ENCODE measurements at places on chromosomes 16 and 17.

DNA sequence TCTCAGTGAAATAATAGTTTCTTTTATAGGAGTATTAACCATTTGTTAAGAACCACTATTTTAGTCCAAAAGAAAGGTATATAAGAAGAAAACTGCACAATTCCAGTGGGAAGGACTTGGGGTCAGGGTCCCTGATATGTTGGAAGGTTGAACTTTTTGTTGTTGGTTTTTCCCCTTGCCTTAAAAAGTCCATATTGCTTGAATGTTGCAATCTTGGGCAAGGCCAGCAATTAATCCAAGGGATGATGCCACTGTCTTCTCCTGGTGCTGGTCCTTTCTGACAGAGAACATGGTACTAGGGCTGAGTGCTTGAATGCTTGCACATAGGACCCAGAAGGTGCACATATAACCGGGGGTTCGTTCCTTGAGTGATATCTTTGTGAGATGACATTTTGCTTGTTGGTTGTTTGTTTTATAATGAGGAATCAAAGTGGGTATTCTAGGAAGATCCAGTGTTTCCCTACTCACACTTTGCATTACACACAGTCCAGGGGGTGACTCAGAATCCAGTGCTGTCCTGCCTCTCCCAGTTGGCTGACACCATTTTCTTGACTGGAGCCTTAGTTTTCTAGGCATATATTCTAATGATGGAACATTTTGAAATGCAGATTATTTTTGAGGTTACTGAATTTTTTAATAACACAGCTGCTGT, 54.9 kb downstream of the SIAH1 start:
- DNase-seq = no peak

DNA sequence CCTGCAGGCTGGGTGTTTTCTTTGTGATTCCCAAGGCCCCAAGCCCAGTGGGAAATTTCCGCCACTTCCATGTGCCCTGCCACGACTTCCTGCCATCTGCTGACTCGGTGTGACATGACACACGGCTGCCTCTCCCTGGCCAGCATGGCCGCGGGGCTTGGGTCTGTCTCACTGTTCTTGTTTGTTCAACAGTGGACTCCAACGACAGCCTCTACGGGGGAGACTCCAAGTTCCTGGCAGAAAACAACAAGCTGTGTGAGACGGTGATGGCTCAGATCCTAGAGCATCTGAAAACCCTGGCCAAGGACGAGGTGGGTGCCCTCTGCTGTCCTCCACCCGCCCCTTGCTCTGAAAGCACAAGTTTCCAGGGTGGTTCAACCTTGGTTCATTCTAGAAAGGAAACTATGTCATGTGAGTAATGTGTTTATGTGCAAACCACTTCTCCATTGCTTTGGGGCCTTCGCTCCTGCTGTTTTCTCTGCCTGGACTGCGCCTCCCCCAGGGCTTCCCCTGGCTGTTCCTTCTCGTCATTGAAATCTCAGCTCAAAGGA, 26.8 kb downstream of the KNOP1 start:
- no peak for DNase-seq

- no peak for DNase-seq
Measured at GRCh38 chr17:19533718-19534561, at the start of gene SLC47A1. TSS of gene SLC47A1 (plus strand) at chr17:19533854. CDS start at chr17:19533940, 86 bp downstream.

GRCh38 chr17:56678249-56679114, 85.0 kb downstream of the NOG start:
- DNase-seq = no peak

DNA sequence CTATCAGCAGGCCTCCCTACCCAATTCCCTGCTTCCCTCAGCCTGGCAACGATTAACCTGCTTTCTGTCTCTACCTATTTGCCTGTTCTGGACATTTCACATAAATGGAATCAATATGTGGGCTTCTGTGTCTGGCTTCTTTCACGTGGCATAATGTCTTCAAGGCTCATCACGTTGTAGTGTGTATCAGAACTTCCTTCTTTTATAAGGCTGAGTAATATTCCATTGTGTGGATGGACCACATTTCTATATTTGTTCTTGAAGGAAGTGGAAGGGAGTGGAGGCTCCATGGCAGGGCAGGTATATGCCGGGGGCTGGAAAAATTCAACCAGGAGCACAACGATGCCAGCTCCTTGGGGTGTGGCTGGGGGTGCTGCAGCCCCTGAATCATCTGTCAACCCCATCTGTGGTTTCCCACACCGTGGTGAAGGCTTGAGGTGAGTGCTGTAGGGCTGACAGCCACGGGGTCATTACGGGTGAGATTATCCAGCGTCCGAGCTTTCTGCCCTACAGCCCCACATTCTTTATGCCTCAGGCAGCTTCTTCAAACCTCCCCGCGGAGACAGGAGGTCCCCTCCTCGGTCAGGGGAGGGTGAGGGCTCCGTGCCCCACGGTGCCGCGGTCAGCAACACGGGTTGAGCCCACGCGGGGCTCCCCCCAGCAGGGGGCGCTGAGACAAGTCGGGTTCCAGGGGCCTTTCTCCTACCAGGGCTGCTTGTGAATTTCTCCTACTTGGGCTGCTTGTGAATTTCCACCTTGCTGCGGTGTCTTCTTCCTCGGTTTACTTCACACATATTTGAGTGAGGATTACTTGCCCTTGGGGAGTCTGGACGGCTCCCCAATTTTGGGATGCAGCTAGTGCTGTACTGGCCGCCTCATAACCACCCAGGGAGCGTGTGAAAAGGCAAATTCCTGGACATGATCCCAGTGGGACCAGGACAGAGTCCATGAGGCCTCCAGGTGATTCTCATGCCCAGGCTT, 18.3 kb upstream of the WFIKKN2 start:
- peak; percentile 65 for DNase-seq

DNA sequence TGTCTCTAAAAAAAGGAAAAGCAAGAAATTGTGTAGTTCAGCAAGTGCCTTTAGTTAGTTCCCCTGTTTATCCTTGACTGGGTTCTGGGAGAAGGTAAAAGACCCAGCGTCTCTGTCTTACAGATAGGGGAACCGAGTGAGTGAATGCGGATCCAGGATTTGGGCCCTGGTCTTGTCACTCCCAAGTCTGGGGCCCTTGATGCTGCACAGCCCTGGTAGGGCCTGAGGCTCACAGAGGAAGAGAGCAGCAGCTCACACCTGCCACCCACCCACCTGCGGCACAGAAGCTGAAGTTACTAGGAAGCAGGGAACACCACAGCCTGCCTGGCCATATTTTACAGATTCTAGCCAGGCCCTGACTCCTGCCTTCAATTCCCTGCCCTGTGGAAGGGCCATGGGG, 22.2 kb downstream of the LASP1 start:
- no peak for DNase-seq

DNA sequence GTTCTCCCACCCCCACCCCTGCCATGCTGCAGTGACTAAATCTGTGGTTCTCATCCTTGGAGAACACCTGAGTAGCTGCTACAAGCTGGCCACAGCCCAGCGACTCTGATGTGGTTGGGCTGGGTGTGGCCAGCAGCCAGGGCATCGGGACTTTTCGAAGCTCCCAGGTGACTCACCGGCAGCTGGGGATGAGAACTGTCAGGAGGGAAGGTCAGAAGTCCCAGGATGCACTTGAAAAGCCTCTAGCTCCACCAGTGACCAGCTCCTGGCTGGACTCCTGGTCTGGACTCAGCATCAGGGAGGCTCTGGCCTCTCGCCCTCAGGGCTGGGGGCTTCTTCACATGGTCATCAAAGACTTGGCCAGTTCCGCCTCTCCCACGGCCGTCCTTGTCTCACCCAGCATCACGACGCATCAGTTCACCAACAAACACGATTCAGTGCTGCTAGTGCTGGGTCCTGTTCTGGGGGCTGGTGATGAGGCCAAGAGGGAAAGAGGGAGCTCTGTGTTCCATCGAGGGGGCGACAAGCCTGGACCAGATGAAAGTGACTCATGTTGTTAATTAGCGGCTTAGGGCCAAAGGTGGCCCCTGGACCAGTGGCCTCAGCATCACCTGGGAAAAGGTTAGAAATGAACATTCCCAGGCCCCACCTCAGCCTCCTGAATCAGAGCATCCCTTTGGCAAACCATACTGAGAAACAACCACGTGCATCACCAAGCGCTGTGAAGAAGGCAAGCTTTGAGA, 3.9 kb upstream of the C17orf99 start:
- DNase-seq = no peak

DNA sequence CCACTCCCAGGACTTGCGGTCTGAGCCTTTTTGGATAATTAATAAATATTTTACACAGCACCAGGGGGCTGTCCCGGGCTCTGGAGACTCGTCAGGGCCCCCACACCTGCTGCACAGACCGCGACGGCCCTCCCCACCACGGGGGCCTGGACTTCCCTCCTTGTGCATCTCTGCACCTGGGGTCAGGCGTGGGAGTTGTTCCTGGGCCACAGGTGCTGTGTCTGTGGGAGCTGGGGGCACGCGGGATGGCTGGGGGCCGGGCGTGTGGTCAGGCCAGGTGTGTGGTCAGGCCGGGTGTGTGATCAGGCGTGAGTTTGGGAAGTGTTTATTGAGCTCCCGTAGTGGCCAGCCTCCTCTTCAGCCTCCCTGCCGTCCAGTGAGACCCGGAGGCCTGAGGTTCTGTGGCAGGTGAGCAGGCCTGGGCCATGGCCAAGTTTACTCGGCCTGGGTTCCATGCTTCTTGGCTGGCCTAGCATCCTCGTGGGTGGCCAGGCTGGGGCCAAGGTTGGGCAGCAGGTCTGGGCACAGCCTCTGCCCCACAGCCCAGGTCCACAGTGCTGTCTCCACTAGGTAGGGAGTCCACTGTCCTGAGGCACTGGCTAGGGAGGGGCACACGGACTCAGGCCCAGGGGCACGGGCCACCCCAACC, 1.9 kb upstream of the STUB1 start:
- DNase-seq = no peak

DNA sequence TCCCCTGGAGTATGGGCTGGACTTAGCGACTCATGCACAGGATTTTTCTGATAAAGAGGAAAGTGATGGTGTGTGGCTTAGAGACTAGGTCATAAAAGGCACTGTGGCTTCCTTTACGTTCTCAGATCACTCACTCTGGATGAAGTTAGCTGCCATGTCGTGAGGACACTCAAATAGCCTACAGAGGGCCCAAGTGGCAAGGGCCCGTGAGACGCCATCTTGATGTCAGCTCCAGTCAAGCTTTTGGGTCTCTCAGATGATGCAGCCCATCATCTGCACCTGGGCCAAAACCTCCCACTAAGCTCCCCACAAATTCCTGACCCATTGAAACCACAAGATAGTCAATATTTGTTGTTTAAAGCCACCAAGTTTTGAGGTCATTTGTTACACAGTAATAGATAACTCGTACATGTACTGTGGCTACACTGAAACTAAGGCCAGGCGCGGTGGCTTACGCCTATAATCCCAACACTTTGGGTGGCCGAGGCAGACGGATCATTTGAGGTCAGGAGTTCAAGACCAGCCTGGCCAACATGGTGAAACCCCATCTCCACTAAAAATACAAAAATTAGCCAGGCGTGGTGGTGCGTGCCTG, 14.7 kb downstream of the ST6GALNAC2 start:
- no peak for DNase-seq

DNA sequence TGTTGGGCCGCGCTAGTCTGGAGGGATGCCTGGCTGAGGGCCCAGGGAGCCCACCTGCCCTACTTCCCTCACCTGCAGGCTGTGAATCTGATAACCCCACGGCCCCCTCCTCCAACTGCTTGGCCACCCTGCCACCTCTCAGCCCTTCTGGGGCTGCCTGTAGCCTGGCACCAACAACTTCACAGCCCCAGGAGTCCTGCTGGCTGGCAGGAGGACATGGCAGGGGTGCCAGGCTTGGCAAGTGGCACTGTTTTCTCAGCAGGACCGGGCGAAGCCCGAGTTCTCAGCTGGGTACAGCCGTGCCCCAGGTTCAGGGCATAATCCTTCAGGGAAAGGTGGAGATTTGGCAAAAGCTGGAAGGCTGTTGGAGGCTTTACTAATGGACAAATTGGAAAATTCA, 129.6 kb downstream of the CMIP start:
- DNase-seq = no peak

GRCh38 chr17:33521784-33522183, 228.7 kb upstream of the ASIC2 start:
- DNase-seq = no peak

GRCh38 chr16:14356064-14356463, 274.0 kb downstream of the PARN start:
- DNase-seq = no peak

DNA sequence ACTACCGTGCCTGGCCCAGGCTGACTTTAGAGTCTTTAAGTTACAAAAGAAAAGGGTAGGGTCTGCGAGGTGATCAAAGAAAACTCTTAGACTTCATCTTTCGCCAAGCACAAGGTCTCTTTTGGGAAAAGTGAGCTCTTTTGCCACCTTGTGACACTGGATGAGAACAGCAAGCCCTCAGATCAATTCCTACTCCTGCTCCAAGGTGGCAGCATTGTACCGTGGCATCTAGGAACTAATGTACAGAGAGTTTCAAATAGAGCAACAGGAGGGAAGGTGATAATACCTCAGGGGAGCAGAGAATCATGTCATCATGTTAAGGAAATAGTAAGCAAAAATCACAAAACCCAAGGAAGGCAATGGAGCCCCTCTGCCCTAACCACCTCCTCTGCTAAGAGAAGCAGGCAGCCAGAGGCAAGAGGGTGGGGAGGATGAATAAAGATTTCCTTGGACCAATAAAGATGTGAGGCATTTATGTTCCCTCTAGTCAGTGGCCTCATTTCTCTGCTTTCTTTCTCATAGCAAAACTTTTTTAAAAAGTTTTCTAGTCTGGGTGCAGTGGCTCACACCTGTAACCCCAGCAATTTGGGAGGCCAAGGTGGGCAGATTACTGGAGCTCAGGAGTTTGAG, 2.1 kb upstream of the C17orf78 start:
- peak; percentile 67 for DNase-seq

DNA sequence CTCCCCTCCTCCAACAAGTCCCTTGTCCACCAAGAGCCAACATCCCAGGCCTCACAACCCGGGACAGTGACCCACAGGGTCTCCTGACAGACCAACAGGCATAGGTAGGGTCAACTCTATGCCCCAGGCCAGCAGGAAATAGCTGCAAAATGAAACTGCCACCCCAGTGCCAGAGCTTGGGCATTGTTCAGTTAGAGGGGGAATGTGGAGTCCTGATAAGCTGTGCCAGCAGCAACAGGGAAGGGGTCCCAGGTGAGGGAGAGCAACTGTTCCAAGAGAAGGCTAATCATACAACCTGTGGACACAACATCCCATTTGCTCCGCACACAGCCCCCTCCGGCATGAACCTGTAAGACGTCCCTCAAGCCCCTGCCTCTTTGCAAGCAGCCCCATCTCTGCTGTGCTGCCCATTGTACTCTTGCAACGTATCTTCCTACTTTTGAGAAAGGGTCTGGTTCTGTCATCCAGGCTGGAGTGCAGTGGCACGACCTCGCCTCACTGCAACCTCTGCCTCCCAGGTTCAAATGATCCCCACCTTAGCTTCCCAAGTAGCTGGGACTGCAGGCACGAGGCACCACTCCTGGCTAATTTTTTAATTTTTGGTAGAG, 17.2 kb downstream of the CTRB2 start:
- no peak for DNase-seq

GRCh38 chr16:86151239-86151851, 252.4 kb downstream of the IRF8 start:
- DNase-seq = no peak

All from hematopoietic multipotent progenitor cell treated with erythropoietin and hydrocortisone succinate and interleukin-3 and kit ligand, for 15 days (in vitro differentiated cells).